NCI-H526 (cell line): ENCODE measurements at places on chromosomes 4 and X.

- DNase-seq: no peak
These were observed 100.0 kb upstream of the PRKG2 start for GRCh38 chr4:81314897-81315470.

DNA sequence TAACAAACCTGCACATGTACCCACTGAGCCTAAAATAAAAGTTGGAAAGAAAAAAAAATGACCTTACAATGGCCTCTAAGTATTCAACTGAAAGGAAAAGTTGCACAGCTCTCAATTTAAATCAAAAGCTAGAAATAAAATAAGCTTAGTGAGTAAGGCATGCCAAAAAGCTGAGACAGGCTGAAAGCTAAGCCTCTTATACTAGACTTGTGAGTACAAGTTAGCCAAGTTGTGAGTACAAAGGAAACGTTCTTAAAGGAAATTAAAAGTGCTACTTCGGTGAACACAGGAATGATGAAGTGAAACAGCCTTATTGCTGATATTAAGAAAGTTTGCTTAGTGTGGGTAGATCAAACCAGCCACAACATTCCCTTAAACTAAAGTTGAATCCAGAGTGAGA, 707.9 kb upstream of the PITX2 start:
- DNase-seq: no peak

GRCh38 chr4:56860781-56861180, 39.3 kb upstream of the SPINK2 start:
- DNase-seq: no peak

DNA sequence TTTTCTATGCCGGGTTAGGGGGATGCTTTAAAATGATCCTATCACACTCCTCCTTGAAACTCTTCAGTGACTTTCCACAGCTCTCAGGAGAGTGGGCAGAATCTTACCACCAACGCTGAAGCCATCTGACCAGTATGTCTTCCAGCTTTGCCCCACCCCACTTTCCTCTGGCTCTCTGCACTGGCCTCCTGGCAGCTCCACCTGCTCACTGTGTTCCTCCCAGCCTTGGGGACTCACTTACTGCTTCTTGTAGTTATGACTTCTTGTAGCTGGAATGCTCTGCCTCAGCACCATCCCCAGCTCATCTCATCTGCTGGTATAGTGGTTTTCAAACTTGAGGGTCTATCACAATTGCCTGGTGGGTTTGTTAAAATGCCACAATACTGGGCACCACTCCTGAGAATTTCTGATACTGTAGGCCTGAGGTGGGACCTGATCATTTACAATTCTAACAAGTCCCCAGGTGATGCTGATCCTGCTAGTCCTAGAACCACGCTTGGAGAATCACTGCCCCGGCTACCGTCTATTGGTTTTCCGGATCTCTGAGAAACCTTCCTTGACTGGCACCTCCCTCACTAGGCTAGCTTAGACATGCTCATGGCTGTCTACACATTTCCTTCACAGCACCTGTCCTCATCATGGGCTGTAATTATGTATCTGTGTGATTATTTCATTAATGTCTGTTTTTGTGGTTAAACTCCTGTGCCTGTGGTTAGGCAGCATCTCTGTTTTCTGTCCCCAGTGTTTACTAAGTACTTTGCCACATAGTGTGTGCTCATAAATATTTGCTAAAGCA, 152.2 kb downstream of the MGST2 start:
- no peak for DNase-seq
